ENCODE measurements at places on chromosomes 1 and 21. TPM values are rescaled to one million over a fixed set of nuclear protein-coding genes. Genes with fewer than 3 reads are reported as not detected.

GRCh38 chr1:71081697-71082080 is 854 bp upstream of the ZRANB2 start:
- no peak for DNase-seq

- DNase-seq: no peak
Measured at GRCh38 chr1:243503155-243503554, 247.3 kb downstream of the SDCCAG8 start.

- DNase-seq: no peak
Measured at GRCh38 chr1:150841626-150842025, 33.6 kb upstream of the CTSK start.

The HPDL gene
- total RNA-seq: 24.8 TPM

The CFAP107 gene
- total RNA-seq: not detected

The SYPL2 gene
- total RNA-seq: not detected

DNA sequence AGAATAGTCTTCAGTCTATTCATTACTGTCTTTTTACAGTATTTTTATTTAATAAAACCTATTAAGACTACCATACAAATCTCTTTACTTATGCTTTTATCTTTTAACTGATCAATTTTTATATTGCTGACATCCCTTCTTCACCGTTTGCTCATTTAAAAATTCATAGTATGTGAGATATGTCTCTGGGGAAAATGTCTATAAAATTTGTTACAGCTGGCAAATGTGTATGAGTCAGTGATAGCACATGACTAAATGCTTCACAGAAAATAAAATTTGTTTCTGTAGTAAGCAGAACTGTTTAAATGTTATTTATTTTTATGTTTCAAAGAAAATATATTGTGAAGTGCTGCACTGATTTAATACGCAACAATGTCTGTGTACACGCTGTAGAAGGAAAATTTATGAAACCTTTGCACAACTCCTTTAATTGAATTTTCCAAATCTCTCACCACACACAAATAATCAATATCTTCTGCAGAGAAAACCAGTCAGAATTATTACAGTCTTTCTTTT is 74.2 kb downstream of the ITGB3BP start:
- no peak for DNase-seq
